GDM1 (cell line): ENCODE measurements at places on chromosomes 12 and 14.

DNA sequence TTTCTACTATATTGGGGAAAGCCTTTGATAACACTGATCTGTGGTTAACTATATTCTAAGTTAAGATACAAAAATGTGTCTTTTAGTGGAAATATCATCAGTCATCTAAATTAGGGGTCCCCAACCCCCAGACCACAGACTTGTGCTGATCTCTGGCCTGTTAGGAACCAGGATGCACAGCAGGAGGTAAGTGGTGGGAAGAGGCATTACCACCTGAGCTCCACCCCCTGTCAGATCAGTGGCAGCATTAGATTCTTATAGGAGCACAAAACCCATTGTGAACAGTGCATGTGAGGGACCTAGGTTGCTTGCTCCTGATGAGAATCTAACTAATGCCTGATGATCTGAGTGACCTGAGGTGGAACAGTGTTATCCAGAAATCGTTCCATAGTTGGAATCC lies 28.3 kb upstream of the LIN7A start:
- no peak for DNase-seq

DNA sequence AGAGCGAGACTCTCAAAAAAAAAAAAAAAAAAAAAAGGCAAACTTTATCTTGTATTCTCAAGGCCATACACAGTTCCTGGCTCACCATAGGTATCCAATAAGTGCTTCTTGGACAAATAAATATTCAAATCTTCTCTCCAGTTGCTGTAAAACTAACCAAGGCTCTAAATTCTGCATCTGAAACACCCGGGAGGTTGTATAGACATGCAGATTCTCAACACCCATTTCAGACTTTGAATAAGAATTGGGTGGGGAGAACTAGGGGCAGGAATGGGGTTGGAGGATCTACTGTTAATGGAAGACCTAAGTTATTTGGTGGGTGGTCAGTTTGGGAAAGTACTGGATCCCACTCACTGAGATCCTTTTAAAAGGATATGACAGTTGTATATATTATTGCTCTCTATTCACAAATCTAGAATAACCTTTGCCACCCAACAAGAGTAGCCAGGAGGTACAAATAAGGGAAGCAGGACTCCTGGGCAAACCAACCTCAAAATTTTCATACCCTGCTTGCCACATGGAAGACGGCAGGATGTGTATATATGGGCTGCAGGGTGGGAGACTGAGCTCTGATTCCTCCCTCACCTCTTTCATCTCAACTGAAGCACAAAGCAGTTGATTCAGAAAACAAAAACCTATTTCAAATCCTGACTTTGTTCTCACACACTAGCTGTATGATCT lies 879 bp downstream of the GDF3 start:
- DNase-seq: no peak

GRCh38 chr12:120474616-120474960 lies 5.0 kb upstream of the SRSF9 start:
- DNase-seq: peak; percentile 47

DNA sequence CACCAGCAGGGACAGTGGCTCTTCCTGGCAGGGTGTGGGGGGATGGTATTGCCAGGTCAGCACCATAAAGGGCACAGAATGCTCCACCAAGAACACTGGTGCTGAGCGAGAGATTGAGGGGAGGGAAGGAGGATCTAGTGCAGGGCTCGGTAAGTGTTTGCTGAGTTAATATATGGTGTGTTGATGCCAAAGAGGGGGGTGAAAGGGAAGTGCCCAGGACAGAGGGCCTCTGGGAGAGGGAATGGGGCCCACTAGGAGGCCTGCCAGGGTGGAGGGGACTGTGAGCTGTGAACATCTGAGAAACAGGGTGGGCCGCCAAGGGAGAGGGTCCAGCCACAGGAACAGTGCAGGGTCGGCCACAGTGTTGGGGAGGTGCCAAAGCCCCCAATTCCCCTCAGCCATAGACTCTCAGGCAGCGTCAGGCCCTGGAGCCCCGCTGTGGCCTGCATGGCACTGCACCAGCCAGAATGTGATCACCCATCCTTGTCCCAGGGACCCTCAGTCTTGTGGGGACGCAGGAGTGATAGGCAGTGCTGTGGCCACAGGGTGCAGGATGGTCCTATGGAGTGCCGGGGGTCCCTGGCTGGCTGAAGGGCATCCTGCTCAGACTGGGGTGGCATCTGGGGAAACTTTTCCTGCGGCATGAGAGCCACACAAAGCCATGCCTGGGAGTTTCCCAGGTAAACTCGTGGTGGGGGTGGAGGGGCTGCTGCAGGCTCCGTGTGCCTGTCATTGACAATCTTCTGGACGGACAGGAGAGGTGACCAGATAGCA lies 11.9 kb downstream of the RIN3 start:
- no peak for DNase-seq

DNA sequence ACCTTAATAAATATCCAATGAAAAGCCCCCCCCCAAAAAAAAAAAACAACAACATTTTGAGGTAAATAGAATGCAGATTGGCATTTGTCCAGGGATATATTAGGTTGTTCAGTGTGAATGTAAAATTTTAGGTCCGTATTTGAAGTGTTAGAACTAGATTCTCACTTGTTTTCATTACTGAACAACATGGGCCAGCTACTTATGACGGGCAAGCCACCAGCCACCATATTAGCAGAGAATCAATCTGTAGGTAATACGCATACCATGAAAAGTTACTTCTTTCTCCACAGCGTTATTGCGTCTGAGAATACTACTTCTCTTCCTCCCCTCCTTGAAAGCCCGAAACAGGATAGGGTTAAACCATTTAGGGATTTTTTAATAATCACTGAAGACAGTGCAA lies 5.4 kb downstream of the FLRT2 start:
- DNase-seq: no peak

GRCh38 chr12:100896192-100896591 lies 101.6 kb downstream of the ANO4 start:
- DNase-seq: no peak

DNA sequence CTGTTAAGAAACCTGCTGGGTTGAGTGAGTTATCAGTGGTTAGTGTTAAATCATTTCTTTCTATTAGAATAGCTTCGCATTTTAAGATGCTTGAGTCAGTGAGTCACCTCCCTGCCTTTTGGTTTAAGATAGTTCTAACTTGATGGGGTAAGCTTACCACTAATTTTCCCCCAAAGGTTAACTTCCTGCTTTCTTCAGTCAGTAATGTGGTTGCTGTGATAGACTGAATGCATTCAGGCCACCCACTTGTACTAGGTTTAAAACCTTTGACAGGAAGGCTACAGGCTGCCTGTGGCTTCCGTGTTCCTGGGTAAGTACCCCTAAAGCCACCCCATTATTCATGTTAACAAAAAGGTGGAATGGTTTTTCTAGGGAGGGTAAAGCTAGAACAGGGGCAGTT lies 25.3 kb downstream of the CLEC2A start:
- no peak for DNase-seq

DNA sequence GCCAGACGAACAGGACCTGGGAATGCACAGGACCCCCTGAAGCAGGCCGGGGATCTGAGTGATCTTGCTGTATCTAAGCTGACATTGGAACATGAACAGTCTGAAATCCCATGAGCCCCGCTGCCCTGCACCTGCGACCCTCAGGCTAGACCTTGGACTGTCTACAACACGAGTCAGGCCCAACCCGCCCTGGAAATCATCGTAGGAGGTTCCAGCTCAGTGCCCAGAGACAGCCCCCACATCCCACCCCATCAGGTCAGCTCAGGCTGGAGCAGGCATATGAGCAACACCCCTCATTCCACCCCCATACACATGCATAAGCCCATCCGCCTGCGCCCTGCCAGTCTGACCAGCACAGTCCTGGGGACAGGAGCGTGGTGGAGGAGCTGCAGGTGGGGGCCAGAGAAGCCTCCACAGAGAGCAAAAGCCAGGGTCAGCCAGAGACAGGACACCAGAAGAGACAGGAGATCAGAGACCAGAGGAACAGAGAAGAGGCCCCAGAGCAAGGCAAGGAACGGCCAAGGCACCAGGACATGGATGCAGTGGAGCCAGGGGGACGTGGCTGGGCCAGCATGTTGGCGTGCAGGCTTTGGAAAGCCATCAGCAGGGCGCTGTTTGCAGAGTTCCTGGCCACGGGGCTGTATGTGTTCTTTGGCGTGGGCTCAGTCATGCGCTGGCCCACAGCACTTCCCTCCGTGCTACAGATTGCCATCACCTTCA lies at the start of gene AQP6:
Gene AQP6 (plus strand): TSS at position 307 of the 720 bp plus-strand sequence. CDS start 227 bp downstream, at position 534.
- no peak for DNase-seq
